ENCODE measurements at places on chromosomes 16 and 17.

DNA sequence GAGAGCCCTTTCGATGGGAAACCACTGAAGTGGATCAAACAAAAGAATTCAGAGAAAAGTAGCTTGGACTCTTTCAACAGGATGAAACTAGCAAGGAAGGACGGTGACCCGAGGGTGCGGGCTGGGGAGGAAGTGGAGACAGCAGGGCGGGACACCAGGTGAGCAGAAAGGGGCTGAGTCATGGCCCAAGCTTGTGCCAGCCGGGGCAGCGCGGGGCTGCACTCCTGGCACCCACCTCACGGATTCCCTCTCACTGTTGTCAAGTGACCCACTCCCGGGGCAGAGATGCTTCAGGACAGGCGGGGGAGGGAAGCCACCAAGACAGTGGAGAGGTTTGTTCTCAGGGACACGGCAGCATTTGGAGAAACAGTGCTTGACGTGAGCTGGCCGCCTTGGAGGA lies 10.7 kb upstream of the RNF222 start:
- no peak for DNase-seq

- DNase-seq = no peak
Measured at GRCh38 chr17:21677126-21677910, 15.0 kb upstream of the KCNJ18 start.

DNA sequence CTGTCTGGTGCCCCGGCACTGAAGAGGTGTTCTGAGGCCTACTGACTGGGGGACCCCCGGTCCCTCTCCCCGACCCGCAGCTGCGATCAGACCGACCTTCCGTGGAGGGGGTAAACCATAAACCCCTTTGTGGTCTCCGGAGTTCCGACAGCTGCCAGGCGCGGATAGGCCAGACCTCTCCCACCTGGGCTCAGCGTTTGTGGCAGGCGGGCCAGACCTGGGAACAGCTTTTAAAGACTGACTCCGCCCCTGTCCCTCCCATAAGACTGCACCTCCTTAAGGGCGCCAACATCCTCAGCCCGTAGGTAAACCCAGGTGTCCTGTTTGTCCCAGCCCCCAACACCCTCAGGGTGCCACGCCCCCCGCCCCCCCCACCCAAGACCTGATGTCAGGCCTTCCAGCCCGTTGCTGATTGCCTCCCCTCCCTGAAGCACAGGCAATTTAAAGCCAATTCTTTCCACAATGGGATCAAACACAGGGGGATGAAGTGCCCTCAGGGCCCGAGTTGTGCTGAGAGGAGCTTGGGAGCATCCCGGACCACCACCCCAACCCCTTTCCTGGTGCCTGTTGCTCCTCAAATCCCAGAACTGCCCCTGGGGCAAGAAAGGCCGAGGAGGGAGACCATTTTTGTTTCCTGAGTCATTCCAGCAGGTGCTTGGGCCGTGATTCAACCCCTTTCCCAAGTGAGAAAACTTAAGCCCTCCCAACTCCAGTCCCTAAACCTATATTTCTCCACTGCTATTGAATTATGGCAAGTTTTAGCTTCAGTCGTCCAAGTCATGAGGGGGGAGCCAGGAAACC lies at the start of gene SOX15:
SOX15 (minus strand) TSS at position 204 of the 801 bp plus-strand sequence. CDS start 418 bp downstream, outside the sequence.
- DNase-seq = no peak

GRCh38 chr16:23699100-23699499 lies 13.9 kb downstream of the ERN2 start:
- peak; percentile 34 for DNase-seq

DNA sequence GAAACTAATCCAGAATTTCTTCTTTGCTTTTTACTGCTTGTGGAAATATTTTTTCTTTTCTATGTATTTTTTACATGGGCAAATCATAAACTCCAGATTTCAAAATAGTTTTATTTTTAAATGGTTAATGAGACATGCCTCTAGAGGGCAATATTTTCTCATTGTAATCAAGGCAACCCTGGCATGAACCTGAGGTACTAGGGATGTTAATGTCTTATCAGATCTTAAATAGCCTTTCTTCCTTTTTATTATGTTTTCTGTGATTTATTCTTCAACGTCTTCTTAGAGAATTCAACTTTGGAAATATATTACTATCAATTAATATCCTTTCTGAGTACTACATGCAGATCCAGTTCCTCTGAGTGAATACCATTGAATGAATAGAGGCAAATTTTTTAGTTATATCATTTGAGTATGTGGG lies 324.7 kb downstream of the BCAS3 start:
- peak; percentile 51 for DNase-seq

GRCh38 chr17:81858967-81859905 lies 1.1 kb downstream of the P4HB start:
- DNase-seq = peak; percentile 63

DNA sequence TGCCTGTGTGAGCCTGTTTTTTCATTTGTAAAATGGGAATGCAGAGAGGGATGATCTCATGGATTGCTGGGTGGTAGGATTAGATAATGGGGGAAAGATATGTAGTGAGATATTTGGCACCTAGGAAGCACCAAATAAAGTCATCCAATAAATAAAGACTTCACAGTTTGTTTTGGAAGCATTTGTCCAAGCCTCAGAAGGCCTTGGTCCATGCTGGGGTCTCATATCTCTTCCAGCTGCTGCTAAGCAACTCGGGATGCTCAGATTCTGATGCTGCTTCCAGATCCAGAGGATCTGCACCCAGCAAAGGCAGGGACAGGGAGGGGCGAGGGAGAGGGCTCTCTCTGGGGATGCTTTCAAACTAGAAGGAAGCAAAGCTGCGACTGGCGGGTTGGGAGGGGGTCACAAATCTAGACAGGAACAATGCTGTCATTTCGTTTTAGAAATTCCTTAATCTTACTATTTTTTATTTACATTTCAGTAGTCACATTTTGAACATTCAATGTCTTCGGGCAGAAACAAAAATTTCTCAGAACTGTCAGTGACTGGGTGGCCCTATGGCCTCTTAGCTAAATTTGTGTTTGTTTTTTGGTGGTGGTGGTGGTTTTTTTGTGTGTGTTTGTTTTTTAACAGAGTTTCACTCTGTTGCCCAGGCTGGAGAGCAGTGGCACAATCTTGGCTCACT lies 114.9 kb upstream of the CDH5 start:
- DNase-seq = no peak

- no peak for DNase-seq
Measured at GRCh38 chr17:30254150-30254549, 18.7 kb upstream of the SLC6A4 start.

DNA sequence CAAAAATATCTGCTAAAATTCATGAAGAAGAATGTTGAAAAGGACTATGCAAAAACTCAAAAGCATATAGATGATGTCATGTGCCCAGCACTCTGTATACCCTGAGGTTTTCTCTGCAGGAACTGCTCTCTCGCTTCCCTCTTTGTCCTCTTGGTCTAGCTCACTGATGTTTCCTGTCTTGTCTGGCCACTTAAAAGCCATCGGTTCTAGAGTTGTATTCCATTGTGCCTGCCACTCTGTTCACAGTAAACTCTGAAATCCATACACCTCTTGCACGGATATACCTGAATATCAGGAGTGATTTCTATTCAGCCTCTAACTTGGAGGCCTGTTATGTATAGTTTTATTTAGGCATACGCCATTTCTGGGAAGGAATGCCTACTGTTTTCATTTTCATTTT lies 101.0 kb upstream of the CNTNAP4 start:
- peak; percentile 3 for DNase-seq

GRCh38 chr16:11256661-11257130 lies 692 bp upstream of the SOCS1 start:
- no peak for DNase-seq

DNA sequence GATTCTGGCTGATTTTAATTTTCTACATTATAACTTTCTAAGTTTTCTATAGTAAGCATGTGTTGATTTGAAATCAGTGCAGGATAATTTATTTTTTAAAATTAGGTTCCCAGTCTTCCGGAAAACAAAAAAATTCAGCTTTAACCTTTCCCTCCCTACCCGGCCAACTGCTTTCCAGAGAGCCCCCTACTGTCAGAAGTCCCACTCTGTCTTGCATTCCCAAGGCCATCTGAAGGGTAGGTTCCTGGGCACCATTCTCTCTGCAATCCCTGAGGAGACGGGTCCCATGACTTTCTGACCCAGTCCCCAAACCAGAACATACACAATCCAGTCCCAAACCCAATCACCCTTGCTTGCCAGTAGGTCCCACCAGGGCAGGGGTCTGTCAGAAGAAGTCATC lies 200.3 kb downstream of the CYLD start:
- no peak for DNase-seq

DNA sequence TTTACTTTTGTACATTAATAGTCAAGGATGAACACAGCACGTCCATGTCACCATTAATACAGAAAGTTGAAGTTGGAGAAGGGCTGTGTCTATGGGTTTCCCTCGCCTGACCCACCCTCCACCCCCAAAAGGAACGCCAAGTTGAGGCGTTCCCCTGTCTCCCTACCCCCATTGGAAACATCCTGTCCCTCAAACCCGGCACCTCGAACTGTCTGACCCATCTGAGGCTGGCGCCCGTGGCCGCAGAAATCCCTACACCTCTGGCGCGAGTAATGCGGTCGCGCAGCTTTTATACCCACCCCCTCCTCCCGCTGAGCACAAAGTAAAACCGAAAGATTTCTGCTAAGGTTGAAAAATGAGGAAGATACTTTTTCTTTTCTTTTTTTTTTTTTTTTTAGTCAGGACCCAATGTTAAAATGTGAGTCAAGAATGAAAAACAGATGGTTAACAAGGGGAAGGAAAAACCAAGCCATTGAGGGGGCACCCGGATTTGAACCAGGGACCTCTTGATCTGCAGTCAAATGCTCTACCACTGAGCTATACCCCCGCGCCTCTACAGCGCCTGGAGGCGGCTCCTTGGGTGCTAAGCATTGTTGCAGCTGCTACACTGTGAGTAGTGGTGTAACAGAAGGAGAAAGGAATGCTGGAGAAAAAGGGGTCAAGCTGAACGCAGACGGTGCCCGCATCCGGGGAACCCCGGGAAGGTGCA lies 887 bp upstream of the LASP1 start:
- DNase-seq = peak; percentile 92

Data from NB4 (cell line).